HCT116 (cell line): ENCODE measurements at places on chromosomes 5 and 9.

DNA sequence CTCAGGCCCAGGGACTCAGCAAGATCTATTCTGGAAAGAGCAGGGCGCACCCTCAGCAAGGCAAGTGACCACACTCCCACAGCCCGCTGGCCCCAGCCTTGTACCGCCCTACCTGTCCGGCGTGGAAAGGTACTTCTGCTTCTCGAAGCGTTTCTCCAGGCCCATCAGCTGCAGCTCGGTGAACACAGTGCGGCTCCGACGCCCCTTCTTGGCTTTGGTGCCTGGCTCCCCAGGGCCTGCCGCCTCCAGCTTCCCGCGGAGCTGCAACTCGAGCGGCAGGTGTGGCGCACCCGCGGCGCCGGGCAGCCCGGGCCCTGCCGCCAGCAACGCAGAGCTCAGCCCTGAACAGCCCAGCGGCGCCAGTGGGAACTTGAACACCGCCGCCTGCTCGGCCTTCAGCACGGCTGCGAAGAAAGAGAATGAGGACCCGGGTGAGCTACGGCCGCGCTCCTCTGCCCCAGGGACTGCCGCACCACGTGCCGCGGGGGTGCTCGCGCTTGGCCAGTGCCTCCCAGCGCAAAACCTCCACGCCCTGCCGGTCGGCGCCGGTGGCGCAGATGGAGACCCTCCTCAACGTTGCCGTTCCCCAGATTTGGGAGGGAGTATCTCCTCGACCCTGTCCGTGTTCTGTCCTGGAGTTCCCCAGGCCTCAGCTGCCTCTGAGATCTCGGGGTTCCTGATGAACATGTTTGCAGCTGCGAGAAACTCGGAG is 2.2 kb downstream of the BARX1 start:
- no peak for DNase-seq

- peak; percentile 32 for DNase-seq
Measured at GRCh38 chr5:57082441-57083067, 91.3 kb upstream of the GPBP1 start.

DNA sequence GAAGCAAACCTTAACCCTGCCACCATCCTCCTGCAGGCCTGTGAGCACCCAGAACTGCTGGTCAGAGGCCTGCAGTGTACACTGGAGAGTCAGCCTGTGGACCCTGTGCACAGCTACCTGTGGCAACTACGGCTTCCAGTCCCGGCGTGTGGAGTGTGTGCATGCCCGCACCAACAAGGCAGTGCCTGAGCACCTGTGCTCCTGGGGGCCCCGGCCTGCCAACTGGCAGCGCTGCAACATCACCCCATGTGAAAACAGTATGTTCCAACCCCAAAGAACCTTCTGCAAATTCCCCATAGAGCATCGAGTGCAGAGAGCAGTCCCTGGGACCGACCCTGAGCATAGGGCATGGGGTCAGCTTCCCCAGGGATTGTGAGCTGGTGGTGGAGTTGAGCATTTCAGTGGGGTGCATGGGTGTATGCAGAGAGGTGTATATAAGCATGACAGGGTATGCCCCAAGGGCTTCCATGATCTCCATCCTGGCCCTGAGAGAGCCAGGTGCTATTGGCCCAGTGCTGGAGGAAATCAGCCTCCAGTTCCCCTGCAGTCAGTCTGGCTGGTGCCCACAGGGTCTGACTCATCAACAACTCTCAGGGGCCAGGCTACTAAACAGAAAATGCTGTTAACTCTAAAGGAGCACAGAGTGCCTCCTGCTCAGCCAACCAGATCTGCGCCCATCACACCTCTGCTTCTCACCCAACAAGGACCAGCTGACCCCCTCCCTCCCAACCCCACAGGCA is 126.2 kb downstream of the SAXO1 start:
- DNase-seq = no peak

GRCh38 chr5:172975289-172975688 is 8.3 kb upstream of the ATP6V0E1 start:
- no peak for DNase-seq

- no peak for DNase-seq
Measured at GRCh38 chr5:174273325-174273724, 227.8 kb downstream of the NSG2 start.

DNA sequence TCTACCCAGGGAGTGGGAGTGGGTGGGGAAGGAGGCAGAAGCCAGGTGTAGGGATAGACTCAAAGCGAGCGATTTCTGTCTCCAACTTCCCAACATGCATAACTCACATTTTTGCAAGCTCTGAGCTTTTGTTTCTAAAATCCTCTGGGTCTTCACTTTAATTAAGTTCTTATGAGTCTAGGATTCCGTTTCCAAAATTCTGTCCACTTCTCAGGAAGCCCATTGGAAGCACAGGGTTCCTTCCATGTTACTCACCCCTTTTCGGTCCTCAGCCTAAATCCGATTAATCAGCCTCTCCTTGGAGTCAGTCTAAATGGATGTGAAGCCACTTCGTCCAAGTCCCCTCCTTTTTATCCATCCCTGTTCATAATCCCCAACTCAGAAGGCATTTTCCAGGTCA is 1.4 kb downstream of the GPX3 start:
- no peak for DNase-seq

- DNase-seq = no peak
Measured at GRCh38 chr9:33158843-33159776, 8.0 kb downstream of the B4GALT1 start.

GRCh38 chr9:99824378-99825171 is 2.9 kb downstream of the NR4A3 start:
- no peak for DNase-seq

- no peak for DNase-seq
Measured at GRCh38 chr9:94175669-94176068, 83.4 kb upstream of the ZNF169 start.

DNA sequence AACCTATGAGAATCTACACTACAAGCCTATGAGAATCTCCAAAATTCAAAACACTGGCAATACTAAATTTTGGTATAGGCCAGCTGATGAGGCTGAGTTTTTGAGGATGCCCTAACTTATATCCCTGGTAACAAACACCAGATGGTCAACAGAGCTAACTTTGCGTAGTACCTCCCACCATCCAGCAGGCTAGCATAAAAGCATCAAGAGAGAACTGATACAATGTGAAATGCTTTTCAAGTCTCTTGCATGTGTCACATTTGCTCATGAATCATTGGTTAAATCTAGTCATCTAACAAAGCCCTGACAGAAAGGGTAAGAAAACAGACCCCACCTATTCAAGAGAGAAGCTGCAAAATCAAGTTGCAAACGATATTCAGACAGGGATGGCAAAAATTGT is 1609.7 kb upstream of the CDH9 start:
- DNase-seq = no peak

DNA sequence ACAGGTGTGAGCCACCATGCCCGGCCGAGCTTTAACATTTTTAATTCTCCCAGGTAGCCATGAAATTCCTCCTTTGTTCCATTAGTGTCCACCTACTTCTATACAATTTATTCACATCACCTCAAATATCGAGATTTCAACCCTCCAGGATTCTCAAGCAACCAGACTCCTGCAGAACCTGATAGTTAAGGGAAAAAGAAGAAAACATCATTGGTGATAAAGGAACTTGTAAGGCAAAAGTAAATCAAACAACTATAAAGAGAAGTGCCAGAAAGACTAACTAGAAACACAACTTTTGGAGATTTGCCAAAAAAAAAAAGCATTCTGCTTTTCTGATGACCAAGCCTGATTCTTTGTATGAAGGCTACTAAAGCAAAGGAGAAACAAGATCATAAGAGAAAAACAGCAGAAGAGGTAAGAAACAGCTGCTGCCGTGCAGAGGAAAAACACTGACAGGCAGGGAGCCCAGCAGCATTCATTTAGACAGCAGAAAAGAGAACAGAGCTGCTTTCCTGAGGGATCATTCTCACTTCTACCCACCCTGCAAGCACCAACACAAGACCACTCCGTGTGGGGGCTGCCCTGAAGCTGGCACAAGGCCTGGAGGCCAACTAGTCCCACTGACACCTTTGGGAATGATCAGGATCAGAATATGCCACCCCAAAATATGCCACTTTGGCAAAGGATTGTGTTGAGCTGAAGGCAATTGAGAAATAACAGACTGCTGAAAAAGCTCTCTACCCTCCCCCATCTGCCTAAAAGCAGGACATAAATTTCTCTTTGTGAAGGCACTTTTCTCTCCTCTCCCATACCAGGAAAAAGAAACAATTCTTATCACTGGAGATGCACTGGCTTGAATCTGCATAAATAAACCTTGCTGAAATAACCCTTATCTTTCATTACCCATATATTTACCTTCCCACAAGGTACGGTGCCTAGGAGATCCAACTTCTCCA is 75.1 kb downstream of the ALDH7A1 start:
- no peak for DNase-seq

DNA sequence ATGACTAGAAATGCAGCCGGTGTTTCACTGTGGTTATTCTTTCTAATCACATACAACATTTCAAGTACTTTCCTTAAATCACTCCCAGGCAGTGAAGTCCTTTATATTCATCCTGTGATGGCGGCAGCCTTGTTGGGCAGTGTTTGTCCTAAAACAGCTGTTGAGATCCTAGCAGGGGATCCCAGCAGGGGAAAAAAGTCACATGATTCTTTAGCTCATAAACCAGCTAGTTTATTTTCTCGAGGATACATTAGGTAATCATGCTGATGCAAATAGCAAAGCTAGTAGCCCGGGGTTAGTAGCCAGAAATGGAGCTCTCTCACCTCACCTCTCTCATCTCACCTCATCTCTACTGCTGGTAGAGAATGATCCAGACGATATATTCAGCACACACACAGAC is 70.5 kb downstream of the FOXD1 start:
- DNase-seq = no peak

DNA sequence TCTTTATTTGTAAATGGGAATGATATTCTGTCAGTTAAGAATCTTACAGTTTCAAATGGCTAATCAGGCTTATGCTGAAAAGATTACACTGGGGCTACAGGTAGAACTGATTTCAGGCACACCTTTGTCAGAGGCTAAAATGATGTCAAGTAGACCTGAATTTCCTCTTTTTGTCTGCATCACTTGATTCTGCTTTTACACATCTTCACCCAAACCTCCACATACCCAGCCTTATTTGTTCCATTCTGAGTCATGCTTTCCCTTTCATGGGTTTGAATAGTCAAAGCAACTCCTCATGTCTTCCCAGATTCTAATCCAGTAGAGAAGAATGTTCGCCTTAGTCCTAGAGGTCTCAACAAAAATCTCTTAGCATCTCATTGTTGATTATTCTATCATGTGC is 156.4 kb downstream of the CWC27 start:
- no peak for DNase-seq

DNA sequence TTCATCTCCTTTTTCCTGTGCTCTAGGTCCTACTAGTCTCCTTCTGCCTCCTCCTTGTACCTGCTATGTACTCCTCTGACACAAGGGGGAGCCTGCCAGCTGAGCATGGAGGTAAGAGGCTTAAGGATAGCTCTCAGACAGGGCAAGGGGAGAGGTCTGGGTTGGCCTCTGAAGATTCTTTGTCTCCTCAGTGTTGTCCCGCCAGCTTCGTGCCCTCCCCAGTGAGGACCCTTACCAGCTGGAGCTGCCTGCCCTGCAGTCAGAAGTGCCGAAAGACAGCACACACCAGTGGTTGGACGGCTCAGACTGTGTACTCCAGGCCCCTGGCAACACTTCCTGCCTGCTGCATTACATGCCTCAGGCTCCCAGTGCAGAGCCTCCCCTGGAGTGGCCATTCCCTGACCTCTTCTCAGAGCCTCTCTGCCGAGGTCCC is 3.8 kb downstream of the CREB3 start:
- DNase-seq = peak; percentile 64
